ENCODE measurements at places on chromosomes 1 and 21.

DNA sequence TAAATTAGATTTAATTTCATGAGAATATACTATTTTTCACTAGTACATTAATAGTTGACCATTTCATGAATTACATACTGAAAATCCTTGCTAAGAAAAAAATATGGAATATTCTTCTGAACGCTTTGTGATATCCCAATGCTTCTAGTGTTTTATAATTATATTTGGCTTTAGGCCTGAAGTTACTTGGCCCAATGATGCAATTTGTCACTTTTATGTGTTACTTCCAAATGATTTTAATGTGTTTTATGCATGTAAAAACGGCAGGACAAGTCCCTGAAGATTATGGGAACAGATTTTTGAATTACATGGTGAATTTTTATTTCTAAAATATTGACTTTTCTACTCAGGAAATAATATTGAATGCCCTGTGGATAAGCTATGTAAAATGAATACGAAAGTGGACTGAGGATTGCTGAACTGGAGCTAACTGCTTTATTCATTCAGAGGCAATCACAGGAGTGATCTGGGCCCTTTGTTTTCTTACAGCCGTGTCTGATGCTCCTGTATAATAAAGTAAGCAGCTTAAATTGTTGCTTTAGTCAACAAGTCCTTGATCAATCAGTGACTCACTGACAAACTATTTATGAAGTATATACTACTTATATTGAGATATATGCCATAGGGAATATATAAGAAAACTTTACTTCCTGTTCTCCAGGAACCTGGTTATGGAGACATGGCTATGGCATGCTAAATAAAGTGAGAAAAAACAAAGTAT is 543.0 kb upstream of the RGS18 start:
- DNase-seq, result no peak

GRCh38 chr1:204705888-204706837 is 20.6 kb upstream of the LRRN2 start:
- DNase-seq, result no peak

DNA sequence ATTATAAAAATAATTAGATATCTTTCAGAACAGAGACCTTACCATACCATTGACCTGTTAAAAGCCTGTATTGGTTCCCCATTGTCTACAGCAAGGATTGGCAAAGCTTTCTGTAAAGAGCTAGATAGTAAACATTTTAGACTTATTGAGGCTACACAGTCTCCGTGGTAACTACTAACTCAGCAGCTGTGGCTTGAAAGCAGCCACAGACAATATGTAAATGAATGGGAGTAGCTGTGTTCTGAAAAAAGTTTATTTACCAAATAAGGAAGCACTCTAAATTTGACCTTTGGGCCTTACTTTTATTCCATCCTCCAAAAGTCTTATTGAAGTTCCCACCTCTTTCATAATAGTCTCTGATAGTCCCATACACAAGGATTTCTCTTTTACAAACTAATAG is 39.7 kb downstream of the NUP210L start:
- DNase-seq, result no peak

- peak; percentile 80 for DNase-seq
These were observed 41.1 kb downstream of the GLIS1 start for GRCh38 chr1:53697721-53698383.

- DNase-seq, result no peak
These were observed 15.4 kb upstream of the ZBTB21 start for GRCh38 chr21:42025376-42026081.

All from fibroblast of gingiva (primary cell).